ENCODE measurements at places on chromosomes 11 and 22.

- no peak for DNase-seq
Measured at GRCh38 chr11:110311783-110312579, 15.6 kb upstream of the RDX start.

GRCh38 chr11:18523084-18523483 is 3.7 kb downstream of the TSG101 start:
- no peak for DNase-seq

GRCh38 chr22:45094081-45094720 is 69.5 kb upstream of the NUP50 start:
- no peak for DNase-seq

GRCh38 chr22:21726650-21727049 is 8.9 kb downstream of the YPEL1 start:
- DNase-seq: no peak

DNA sequence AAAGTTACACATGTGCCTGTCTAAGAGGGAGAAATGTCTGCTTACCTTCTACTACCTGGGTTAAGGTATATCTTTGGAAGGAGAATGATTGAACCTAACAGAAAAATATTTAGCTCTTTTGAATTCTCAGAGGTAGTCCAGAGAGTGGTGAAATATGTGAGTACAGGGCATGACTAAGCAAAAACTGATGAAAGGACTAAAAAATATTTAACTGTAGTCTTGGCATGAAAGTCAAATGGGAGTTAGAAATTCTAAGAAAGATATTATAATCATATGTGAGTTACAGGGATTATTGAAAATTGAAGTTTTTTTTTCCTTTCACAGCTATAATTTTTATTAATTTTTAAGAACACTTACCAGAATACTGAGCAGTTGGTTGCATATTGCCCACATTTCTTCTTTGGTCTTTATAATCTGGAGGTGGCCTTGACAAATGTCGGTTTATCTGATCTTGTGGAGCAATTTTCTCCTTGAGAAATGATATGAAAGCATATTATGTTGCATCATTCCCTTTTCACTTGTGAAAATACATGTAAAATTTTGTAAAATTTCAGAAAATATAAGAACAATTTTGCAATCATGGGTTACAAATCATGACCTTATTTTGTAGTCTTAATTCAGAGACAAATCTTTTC is 61.4 kb upstream of the MTMR2 start:
- DNase-seq: no peak

DNA sequence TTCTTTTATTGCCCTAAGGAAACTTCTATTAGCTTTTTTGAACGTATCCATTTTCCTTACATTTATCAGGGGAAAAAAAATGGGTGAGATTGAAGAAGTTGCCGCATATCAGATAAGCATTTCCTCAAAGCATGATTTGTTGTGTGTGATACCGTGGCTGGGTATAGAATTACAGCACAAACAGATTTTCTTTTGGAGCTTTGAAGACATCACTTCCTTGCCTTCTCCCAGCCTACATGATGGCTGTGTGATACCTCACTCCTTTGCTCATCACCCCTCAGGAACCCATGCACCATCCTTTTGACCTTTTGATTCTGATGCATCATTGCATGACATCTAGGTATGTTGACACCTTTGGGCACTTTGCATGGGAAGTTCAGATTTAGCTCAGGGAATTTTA is 1155.3 kb downstream of the BRD1 start:
- no peak for DNase-seq

- DNase-seq: no peak
Measured at GRCh38 chr11:5293028-5293427, 8.7 kb downstream of the OR51B4 start.

DNA sequence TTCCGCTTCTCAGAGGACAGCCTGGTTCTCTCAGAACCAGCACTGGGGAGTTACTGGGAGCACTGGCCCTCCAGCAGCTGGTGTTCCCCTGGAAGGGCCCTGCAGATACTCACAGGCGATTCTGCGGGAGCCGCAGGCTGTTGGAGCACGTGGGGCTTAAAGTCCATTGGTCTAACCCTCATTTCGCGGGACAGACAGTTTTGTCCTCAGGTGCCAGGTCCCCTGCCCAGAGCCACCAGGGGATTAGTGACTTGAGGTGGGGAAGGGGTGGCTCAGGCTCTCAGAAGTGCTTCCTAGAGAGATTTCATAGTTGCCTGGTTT is 53.9 kb downstream of the CACNA1I start:
- DNase-seq: no peak

- no peak for DNase-seq
Measured at GRCh38 chr11:34001557-34002064, 49.9 kb upstream of the CAPRIN1 start.

DNA sequence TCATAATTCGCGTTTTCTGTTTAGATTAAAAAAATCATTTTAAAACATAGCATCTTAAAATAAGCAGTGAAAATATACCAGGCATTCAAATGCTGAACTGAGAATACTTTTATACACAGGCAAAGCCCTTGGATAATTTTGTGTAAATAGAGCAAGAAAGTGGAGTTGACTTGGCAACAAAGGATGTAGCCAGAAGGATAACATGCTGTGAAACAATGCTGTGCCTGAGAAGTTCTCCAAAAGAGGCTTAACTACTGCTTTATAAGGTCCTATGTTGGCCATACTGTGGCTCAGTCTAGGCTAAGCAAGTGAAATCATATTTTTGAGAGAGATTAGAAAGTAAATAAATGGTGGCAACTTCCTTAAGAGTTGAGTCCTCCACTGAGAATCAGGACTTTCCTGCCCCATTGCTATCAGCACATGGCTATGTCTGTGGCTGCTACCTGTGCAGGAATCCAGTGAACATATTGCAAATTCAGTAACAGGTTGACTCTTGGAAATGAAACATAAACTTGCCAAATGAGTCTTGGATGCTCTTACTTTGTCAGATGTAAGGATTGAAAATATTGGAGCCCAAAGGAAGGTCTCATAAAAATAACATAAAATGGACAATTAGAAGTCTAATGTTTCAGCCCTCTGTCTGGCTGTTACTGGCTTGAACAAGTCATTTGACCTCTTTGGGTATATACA is 448.9 kb downstream of the LRRC4C start:
- no peak for DNase-seq

- DNase-seq: no peak
Measured at GRCh38 chr22:31344578-31345330, 1.4 kb downstream of the PATZ1 start.

DNA sequence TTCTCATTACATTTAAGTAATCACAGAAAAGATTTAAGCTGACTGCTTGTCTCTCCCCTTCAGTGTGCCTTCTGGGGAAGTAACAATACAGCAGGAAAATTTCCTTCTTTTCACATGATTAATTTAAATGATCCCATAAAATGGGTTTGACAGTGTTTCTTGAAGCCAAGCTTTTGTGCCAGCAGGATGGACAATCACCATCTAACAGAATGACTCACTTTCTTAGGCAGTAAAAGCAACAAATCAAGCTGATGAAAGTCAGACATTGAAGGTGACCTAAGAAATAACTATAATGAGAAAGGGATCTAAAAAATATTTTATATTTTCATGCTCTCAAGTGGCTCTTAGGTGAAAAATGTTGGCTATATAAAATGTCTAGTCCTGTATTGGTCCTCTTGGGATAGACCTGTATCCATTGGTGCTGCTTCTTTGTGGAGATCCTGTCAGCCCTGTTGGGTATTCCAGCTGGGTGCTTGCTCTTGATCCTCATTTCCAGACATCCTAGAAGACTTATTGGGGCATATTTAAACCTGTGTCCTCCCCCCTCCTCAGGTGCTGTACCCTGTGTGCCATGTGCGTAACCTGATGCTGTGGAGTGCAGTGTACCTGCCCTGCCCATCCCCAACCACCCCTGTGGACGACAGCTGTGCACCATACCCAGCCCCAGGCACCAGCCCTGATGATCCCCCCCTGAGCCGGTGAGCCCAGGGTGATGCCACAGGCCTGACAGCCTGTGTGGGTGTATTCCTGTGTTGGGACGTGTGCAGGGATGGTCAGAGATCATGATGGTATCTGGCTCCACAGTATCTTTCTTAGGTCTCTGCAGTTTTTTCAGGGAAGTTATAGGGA is 62.7 kb upstream of the HORMAD2 start:
- DNase-seq: no peak

DNA sequence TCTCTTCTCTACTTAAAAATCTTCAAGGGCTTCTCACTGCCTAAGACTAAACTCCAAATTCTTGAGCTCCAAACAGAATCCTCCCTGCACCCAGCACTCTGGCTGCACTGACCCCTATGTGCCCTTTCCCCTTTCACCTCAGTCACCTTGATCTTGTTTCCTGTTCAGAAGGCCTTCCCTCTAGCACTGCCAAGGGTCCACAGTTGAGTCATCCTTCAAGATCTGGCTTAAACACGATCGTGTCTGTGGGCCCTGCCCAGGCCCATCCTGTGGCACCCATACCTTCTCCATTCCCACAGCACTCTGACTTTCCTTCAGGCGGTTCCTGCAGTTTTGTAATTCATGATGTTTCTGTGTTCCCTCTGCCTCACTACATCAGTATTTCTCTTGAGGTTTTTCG is 129.2 kb downstream of the ARL14EP start:
- DNase-seq: no peak

GRCh38 chr11:60899046-60899936 is 7.1 kb downstream of the PRPF19 start:
- no peak for DNase-seq

DNA sequence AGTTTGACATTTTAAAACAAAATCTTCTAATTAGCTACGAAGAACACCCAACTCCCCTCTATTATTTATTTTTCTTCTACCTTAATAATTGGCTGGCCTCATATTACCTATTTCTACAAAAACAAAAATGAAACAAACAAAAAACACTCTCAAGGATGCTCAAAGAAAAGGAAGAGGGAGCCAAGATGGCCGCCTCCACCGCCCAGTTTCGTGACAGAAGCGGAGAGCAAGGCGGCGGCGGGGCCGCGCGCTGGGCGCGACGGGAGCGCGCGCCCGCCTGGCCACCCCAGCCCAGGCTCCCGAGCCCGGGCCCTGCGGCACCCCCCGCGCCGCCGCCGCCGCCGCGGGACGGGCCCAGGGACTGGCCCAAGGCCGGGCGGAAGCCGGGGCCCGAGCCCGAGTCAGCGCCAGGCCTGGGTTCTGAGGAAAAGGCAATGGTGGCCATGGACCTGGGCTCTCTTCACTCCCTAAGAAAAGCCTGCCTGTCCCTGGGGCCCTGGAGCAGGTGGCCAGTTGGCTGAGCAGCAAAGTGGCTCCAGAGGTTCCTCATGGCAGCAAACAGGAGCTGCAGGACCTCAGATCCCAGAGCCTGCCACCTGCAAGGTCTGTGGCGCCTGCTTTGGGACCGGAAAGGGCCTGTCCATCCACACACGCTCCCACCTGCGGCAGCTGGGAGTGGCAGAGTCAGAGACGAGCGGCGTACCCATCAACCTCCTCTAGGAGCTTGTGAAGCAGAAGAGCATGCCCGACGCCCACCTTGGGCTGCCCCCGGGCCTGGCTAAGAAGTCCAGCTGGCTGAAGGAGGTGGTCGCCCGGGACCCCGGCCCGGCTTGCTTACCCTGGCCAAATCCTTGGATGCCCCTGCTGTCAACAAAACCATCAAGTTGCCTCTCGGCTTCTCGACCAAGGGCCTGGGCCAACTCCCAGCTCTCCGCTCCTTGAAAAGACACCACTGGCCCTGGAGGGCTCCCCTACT is 543.2 kb upstream of the CCDC179 start:
- no peak for DNase-seq

DNA sequence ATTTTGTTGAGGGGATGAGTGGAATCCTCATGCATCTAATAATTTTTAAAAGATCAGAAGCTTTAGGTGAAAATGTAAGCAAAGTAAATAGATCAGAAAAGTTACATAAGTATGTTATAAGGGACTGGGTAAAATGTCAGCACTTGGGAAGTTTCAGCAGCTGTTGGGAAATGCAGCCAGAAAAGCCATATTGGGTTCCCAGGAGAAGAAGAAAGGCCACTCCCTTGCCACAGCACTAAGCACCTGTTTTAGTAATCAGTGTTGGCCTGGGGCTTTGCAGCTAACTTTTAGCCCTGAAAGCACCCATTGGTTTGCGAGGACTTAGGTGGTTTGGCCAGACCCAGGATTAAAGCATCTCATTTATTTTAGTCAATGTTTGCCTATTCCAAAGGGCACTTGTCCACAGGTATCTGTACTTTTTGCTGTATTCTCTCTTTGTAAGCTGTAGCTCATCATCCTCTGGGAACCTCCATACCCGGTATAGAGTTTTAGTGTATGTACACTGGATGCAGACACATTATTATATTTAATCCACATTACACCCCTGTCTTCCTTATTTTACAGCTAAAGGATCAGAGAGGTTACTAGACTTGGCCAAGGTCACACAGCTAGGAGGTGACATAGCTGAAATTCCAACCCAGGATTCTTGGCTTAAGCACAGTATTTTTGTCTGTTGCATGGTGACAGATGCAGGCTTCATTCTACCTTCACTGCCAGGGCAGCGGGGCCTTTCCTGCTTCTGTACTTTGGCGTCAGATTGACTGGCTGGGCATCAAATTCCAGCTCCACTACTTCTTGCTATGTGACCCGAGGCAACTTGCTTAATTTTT is 127.7 kb upstream of the SESN3 start:
- DNase-seq: no peak

DNA sequence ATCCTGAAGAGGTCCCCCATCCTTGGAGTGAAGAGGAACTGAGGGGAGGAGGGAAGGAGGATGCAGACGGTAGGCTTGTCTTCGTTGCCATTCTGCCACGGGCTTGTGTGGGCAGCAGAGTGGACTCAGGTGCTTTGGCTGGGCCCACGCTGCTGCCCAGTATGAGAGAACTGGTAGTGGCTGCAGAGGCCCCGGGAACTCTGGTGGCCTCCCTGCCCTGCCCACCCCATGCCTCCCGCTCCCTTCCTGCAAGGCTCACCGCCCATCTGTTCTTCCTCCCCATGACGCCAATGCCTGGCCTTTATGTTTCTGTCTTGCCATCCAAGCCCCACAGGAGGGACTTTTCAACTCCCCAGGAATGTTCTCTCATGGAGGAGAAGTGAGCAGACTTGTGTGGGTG is 157.4 kb downstream of the DSCAML1 start:
- no peak for DNase-seq

GRCh38 chr11:68509066-68509465 is 48.5 kb downstream of the PPP6R3 start:
- no peak for DNase-seq

GRCh38 chr11:62804310-62805075 is 747 bp downstream of the NXF1 start:
- DNase-seq: no peak

GRCh38 chr11:27468995-27469695 is 3.4 kb downstream of the LGR4 start:
- DNase-seq: no peak

GRCh38 chr11:45233121-45233803 is 52.9 kb downstream of the SYT13 start:
- peak; percentile 36 for DNase-seq

DNA sequence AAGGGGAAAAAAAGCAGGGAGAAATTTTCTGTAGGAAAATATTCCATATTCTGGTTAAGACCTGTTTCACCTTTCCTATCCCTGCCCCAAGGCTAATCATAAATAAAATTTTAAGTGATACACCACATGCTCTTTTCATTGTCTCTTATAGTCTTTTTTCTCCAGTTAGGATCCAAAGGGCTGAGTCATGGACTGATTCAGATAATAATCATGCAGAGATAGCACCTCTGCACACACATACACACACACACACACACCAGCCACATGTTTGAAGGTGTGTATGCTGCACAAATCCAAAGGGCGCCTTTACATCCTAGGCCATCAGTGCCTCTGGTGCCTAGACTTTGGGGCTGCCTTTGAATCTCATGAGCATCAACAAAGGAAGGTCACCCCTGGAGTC is 35.5 kb upstream of the CWF19L2 start:
- no peak for DNase-seq

All from thoracic aorta (tissue), 2 donors.